ENCODE measurements at places on chromosomes 7 and 10.

DNA sequence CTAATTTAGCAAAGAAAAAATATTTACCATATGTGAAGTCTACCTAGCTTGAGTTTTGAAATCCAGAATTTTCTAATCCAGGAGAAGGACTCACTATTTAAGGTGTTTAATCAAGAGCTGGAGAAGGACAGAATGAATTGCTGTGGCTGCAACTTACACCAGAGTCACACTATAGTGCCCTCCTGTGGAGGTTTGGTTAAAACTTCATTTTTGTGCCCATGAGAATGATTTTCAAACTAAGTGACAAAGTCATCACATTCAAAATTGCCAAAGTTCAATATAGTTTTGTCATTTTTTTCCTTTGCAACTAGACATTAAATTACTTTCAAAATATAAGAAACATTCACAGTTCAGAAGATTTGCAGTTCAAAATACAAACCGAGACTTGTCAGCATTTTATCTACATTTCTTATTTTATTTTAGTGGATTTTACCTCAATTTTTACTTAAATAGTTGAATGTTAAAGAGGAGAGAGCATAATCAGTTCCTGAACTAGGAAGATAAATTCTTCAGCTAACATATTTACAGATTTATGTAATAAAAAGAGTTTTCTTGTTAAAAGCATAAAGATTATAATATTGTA is 70.7 kb downstream of the CABCOCO1 start:
- no peak for DNase-seq

- DNase-seq, result no peak
Observed at GRCh38 chr7:46024263-46024916, 103.3 kb upstream of the IGFBP3 start.

- DNase-seq, result no peak
Observed at GRCh38 chr7:771234-772004, 44.3 kb upstream of the PRKAR1B start.

DNA sequence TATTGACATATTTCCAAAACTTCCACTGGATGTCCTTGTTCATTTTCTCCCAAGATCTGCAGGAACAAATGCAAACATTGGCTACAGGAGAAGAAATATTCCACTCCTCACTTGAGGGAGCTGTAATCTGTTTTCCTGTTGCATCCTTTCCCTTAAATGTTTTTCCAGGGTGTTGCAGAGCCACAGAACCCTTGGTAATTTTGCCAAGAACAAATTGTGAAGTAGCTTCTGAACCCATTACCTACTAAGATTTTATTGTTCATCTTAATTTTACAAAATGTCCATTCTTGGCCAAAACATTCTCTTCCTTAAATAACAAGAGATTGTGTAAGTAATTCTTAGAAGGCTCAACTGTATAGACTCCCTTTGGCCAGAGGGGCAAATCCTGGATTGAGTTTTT is 177.0 kb downstream of the GNAT3 start:
- no peak for DNase-seq

Data from AG09309 (cell line).